ENCODE measurements at places on chromosomes 6 and 20.

GRCh38 chr6:91480402-91480801, 893.5 kb upstream of the MAP3K7 start:
- DNase-seq = no peak

DNA sequence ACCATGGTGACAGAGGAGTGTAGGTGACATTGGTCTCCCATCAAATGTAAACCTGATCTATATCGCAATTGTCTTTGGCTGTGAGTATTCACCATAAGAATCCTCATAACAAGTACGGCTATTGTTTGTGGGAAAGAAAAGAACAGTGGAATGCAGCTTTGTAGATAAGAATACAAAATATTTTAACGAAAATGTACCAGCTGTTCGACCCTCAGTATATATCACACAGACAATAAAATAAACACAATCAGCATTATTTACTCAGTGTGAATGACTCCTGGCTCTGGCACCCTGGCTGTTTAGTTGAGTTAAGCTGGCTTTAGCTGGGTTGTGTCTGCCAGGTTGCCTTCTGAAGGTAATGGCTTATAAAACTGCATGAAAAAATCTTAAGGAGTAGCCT, 43.4 kb downstream of the SNRNP48 start:
- no peak for DNase-seq

DNA sequence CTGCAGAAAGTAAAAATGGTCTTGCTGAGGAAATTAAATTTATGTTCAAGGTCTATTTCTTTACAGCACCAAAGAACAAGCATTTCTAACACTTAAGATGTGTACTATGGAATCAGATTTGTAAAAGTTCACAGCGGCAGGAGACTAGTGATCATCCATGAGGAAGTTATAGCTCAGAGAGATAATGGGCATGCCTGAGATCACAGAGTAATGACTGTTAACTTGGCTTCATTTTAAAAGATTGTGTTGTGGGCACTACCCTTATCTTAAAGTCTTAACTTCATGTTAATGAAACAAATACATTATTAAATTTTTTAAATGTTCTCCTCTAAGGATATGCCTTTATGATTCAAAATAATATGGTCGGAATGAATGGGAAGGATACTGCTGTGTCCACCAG, 168.6 kb downstream of the GMPR start:
- DNase-seq = no peak

GRCh38 chr6:40286721-40287120, 300.4 kb downstream of the LRFN2 start:
- DNase-seq = no peak

DNA sequence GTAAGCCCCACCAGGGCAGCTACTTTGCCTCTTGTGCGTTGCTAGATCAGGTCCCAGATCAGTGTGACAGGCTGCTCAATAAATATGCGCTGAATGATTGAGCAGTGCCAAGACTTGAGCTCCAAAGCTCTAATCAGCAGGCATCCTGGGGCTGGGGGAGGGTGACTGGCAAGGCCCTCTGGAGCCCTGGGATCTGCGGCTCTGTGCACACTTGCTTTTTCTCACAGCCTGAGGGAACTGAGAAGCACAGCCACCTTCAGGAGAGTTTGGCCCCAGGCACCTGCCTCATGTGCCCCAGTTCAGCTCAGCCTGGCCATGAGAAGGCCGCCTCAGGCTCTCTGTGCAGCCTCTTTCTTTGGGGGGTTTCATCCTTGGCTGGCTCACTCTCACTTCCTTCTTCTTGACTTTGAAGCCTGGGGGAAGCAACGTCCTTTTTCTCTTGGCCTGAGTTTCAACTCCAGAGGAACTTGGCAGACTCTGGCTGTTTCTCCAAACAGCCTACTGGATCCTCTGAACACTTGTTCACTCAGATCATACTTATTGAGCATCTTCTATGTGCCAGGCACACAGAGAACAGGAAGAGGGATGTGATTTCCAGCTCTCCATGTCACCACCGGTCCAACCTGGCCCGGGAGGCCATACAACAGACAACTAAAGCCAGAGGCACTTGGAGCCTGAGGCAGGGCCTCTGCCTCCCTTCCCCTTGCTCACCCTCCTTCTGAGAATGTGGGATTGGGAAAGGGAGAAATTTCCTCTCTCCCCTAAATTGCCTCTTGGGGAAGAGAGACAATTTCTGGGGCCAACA, 114.0 kb downstream of the VEGFA start:
- no peak for DNase-seq

DNA sequence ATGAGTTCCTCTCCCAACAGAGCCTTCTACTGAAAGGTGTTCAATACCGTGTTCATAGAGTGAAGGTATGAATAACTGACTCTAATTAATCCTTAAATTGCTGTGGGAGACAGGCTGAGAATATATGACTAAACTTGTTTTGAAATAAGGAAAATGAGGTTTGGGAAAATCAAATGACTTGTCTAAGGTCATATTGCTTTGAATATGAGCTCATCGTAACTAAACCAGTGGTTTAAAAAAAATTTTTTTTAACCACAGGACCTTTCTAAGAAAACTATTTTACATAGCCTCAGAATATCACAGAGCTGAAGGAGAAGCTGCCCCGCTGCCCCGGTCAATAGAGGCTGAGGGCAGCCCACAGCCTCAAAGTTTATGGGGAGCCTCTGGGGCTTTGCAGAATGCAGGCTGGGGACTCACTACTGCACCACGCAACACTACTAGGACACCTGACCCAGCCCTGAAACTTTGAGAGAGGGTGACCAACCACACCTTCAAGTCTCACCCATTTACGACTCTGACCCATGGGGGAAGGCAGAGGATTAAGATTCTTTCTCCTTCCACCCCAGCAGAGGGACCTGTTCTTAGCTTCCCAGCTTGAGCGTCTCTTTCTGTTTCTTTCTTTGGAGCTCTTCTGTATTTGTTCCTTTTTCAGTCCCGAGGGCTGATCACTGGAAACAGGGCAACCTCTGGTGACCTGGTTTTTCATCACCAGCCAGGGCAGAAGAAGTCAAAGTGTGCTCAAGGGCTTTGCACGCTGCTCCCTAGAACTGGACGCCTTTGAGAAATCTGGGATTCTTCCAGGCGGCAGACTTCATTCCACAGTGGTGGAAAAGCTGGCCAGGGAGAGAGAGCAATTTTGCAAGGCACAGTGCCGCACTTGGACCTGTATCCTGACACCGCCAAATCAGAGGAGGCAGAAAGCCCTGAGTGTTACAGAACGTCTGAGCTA, 220.2 kb downstream of the ATXN1 start:
- DNase-seq = no peak

DNA sequence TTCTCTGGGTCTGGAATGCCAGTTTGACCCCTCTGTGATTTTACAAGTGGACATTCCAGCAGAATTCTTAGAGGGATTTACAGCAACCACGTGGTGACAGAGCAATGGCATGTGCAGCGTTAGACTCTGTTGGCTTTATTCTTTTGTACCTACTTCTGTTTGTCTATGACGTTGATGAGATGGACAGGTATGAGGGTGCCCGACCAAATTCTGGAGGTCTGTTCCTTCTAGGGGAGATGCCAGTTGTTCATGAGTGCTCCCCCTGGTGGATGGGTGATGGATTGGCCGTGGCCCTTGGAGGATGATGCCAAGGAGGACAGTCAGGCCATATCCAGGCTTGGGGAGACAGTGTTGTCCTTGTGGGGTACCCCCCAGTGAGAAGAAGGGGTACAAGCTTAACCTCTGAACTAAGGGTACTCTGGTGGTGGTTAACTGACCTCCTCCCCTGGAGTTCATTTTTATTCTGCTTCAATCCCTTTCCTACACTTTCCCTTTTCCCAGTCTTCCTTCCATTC, 198.6 kb downstream of the DTNBP1 start:
- no peak for DNase-seq

GRCh38 chr6:72218125-72218524, 331.8 kb downstream of the RIMS1 start:
- DNase-seq = no peak

GRCh38 chr6:135624402-135625295, 127.1 kb upstream of the AHI1 start:
- no peak for DNase-seq

DNA sequence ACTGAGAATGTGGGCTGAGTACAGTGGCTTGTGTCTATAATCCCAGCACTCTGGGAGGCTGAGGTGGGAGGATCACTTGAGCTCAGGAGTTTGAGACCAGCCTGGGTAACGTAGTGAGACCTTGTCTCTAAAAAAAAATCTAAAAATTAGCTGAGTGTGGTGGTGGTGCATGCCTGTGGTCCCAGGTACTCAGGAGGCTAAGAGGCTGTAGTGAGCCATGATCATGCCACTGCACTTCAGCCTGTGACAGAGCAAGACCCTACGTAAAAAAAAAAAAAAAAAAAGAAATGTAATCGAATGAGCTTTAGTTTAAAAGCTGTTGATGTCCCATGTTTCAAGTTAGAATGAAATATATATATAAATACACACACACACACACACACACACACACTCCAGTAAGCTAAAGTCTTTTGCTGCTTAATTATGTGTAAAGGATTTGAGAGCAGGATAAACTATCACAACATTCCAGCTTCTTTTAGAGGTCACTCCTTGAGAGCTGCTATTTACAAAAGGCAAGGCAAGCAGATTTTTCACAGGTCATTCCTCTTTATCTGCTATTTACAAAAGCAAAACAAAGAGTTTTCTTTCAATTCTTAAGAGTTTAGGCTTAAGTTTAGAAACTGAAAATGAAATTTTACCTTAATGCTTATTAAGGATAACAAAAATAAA, 4.7 kb upstream of the MICAL1 start:
- DNase-seq = no peak

GRCh38 chr6:45115696-45116095, 212.4 kb upstream of the RUNX2 start:
- DNase-seq = no peak

DNA sequence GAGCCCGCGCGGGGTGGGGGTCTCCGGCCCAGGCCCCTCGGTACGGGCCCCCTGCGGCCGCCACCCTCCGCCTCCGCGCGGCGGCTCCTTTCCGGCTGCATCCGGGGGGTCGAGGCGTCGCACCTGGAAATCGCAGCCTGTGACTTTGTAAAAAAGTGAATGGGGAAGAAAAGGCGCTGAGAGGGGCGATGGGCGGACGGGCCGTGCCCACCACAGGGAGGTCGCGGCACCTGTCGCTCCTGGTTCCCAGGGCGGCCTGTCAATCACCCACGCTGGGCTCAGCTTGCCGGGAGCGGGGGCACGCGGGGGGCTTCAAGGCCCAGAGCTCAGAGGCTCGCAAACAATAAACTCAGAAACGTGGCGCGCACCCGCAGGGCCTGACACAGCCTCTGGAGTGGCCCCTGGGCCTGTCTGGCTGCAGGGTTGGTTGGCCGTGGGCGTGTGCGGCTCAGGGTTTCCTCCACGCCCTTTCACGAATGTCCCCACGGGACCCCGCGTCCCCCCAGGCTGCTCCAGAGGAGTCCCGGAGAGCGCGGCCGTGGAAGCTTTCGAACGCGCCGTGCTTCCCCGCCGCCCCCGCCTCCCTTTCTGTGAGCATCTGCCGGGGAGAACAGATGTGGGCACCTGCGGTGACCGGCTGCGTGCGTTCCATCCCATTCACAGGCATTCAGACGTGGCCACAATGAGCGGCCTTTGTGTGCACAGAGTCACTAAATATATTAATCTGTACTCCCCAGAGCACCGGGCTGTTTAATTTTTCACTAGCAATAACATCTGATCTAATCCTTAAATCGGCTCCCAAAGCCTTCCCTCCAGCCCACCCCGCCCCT, 6.1 kb upstream of the DLL1 start:
- no peak for DNase-seq

GRCh38 chr20:21002486-21002885, 103.7 kb downstream of the LINC00237 start:
- no peak for DNase-seq

DNA sequence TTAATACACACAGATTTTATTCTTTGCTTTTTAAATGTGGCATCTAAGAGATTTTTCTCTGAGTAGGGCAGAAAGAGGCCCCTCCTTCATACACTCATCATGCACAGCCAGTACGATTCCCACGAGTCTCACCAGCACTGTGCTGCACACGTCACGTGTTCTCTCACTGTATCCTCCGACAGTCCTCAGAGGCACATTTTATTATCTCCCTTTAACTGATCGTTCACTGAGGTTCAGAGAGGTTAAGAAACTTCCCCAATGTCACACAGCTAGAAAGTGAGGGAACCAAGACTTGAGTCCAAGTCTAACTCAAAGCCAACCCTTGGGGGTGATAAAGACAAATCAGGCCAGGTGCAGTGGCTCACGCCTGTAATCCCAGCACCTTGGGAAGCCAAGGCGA, 142.5 kb downstream of the PREX1 start:
- DNase-seq = no peak

DNA sequence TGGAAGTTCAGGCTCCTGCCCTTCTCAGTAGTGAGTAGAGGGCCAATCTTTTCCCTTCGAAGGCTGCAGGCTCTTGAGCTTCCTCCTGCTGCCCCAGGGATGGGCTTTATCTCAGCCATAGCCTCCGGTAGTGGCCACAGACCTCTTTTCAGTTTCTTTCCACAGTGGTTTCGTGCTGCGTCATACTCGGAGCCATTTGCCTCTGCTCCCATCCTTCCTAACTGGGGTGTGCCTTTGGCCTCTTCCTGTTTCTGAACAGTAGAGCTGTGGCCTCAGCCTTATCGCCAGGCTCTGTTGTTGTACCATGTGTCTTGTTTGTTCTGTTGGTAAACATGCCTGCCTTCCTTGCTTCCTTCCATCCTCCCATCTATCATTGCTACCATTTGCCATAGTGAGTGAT, 54.1 kb downstream of the TULP4 start:
- no peak for DNase-seq

GRCh38 chr20:20603339-20603990, 109.0 kb downstream of the RALGAPA2 start:
- no peak for DNase-seq

GRCh38 chr6:163814494-163815364, 400.2 kb downstream of the QKI start:
- DNase-seq = no peak

DNA sequence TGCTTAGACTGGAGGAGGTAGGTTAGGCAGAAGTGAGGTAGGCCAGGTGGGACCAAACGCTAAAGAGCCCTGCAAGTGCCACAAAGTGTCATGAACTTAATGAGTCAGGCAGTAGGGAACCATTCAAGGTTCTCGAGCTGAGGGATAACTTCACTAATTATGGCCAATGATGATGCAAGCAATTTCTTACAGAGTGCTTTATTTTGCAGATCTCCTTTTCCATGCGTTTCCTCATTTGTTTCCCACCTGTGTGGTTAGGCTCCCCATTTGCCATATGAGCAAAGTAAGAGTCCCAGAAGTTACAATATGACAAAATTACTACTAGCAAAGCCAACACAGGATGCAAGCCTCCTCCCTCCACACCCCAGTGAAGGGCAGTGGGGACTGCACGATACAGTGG, 36.5 kb upstream of the PSMF1 start:
- DNase-seq = no peak

DNA sequence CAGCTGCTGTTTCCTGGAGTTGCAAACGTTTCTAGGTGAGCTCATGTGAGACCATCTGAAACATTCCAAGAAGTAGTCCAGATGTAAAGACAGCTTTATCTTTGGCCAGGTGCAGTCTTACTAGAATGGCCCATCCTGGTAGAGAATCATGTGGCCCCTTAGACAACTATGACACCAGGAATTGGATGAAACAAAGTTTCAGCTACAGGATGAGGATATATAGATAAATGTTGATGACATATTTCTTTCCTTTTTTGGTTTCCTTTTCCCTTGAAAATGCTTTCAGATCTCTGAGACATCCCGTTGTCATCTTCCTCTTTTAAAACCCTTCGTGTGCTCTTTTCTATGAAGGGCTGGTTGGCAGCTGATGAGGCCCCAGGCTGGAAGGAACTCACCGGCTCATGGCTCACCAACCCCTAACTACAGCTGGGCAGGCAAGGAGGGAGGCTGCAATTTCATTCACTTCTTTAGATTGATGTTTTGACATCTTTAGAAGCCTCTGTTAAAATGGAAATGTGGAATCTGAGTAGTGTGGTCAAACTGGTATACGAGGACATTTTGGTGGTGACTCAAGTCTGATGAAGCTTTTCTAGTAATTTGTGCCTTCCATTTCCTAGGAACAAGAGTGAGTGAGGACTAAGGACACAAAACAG, 167.9 kb upstream of the TNFAIP3 start:
- no peak for DNase-seq

Data from glomerular endothelial cell (primary cell).